ENCODE measurements at places on chromosomes 2 and 18. TPM values are rescaled to one million over a fixed set of nuclear protein-coding genes. Genes with fewer than 3 reads are reported as not detected.

GRCh38 chr2:128158176-128158575 is 67.2 kb downstream of the UGGT1 start:
- no peak for DNase-seq

DNA sequence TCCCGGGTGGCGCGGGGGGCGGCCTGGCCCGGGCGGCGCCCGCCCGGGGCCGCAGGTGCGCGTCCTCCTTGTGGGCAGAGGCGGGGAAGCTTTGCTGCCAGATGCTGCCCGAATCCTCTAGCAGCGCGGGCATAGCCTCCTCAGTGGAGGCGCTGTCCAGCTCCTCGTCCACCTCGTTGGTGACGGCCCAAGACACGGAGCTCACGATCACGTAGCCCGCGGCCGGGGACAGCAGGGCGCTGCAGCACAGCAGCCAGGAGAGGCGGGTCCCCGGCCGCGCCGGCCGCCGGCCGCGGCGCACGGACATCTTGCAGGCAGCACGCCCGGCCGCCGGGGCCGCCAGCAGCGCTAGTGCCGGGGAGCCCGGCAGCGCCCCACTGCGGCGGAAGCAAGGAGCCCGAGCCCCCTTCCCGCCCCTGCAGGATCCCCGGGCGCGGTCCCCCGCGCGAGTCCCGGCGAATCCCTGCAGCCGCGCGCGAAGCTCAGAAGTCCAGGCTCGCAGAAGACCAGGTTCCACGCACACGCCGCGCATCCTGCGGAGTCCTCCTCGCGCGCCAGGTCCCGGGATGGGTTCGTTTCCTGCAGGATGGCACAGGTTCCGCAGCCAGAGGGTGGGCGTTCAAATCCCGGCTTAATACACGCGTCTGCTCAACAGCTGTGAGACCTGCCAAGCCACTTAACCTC is at the start of gene CREG2:
Gene CREG2 (minus strand): TSS at position 353 of the 684 bp plus-strand sequence. CDS start 46 bp downstream, at position 307.
- peak; percentile 62 for DNase-seq

- DNase-seq = no peak
Observed at GRCh38 chr2:99644419-99644787, 154.6 kb upstream of the REV1 start.

GRCh38 chr2:10947005-10947440 is 35.3 kb downstream of the KCNF1 start:
- DNase-seq = no peak

DNA sequence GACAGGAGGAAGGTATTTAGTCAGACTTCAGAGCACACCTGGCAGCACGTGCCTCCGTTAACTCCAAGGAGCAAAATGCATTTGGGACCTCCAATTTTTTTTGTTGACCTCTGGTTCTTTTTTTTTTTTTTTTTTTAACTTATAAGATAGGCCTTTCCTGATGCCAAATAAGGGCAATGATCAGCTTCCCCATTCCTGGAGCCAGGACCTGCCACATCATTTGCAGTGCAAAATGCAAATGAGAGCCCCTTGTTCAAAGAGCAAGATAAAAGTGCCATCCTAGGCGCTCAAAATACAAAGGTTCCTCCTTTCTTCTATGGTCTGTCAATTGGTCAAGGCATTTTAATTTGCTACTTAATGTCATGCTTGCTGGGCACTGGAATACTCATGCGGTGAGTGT is 133.2 kb upstream of the REV1 start:
- no peak for DNase-seq

DNA sequence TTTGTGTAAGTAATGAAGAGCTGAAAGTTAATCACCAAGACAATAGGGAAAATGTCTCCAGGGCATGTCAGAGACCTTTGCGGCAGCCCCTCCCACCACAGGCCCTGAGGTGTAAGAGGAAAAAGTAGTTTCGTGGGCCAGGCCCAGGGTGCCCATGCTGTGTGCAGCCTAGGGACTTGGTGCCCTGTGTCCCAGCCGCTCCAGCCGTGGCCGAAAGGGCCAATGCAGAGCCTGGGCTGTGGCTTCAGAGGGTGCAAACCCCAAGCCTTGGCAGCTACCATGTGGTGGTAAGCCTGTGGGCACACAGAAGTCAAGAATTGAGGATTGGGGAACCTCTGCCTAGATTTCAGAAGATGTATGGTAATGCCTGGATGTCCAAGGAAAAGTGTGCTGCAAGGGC is 52.5 kb downstream of the CENPO start:
- no peak for DNase-seq

ARL4C gene
- total RNA-seq = 126 TPM

RGPD3 gene
- total RNA-seq = 0.24 TPM

DUSP28 gene
- 8.1 TPM for total RNA-seq

PXDN gene
- 0.26 TPM for total RNA-seq
